Astrocyte of the hippocampus (primary cell): ENCODE measurements at places on chromosomes 2 and 18.

DNA sequence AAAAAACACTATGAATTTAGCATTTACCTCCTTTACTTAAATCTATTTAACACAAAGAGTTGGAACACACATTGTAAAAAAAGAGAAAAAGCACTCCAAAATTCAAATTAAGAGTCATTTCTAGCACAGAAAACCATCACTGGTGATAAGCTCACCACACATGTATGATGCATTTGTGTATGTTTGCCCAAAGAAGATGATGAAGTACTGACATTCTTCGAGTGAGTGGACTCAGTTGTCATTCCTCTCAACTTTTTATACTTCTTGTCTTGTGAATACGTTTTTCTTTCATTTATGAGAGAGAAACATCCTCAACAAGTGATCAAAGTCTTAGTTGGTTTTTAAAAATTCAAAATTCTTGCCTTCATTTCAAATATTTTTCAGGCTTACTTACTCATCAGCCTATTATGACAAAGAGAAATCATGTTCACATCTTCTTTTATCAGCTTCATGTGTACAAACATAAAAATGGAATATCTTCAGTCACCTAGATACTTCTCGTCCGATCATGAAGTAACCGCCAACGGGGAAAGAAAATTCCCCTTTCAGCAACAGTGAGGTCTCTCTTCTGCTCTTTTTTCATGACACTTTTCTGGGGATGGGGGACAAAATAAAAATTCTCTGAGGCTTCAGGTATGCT, 1.5 kb downstream of the DSEL start:
- peak; percentile 28 for DNase-seq

DNA sequence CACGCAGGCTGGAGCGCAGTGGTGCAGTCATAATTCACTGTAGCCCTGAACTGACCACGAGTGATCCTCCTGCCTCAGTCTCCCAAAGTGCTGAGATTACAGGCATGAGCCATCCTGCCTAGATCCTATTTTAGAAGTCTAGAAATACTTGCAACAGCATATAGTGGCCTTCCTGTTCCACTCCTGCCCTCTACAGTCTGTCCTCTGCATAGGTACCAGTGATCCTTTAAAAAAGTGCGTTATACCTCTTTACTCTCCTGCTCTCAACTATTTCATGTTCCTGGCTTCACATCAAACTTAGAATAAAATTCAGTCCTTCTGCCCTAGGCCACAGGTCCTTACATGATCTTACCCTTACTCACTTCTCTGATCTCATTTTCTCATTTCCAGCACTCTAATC, 6.0 kb downstream of the COMMD1 start:
- DNase-seq, result no peak

DNA sequence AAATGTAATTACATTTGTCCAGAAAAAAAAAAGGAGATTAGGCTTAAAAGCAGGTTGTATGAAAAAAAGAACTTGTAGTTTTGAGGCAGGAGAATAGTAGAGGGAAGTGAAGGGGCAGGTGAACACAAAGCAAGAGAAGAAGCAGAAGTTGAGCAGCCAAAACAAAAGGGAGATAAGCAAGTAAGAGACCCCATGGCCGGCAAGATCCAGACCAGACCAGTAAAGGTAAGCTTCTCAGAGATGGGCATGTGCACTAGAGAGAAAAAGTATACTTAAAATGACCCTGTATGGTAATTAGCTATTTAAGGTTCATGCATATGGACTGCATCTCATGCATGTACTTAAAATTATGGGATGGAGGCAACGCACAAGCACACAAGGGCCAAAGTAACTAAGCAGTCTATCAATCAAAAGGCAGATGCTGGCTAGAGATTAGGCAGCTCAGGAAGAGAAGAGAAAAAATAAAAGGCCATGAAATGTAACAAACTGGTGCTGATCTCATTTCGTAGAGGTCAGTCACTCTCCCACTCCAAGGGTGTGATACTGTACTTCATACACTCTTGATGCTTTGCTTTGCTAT, 9.7 kb downstream of the SIGLEC15 start:
- no peak for DNase-seq

DNA sequence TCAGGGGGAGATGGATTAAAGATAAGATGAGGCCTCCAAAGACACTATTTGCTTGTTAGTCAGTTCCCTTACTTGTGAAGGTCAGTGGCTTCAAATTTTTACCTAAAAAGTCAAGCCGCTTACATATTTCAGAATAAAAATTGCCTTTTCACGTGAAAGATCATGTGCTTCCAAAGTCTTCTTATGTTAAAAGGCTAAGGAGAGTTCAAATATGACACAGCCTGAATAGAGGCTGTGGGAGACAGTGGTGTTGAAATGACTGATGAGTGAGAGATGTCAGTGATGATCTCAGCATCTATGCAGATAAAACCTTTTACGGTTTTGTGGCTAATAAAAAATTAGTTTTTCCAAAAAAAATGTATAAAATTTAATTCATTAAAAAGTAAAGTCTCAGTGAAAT, 40.5 kb downstream of the UPP2 start:
- no peak for DNase-seq

GRCh38 chr2:127088706-127089105, 18.2 kb downstream of the BIN1 start:
- DNase-seq, result no peak

GRCh38 chr2:219684721-219685689, 57.6 kb downstream of the SLC4A3 start:
- no peak for DNase-seq

- DNase-seq, result no peak
Observed at GRCh38 chr2:24853046-24853445, 59.8 kb downstream of the CENPO start.

DNA sequence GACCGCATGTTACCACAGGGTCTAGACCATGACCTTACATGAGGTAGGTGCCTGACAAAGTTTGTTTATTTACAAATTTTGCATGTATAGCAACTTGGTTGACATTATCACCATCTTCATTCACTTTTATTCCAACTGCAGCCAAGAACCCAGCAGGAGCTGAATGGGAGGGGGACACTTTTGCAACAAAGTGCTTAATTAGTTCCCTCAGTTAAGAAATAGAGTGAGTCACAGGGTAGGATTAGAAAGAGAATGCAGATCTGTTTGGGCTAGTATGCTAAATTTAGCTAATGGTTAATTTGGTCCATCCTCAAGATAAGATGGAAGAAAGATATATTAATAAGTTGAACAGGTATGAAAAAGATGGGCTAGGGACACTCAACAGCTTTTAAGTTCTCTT, 678.9 kb downstream of the ARHGAP15 start:
- DNase-seq, result no peak
